Ovary (tissue), 10 donors: ENCODE measurements at places on chromosomes 4 and X. TPM values are rescaled to one million over a fixed set of nuclear protein-coding genes. Genes with fewer than 3 reads are reported as not detected.

The XAGE1A gene
- polyA plus RNA-seq = not detected

The TET2 gene
- polyA plus RNA-seq = 3.7 TPM

The EGFL6 gene
- polyA plus RNA-seq = 1.3 TPM

The USP17L18 gene
- not detected for polyA plus RNA-seq

The USP17L5 gene
- polyA plus RNA-seq = not detected

The PRRG3 gene
- polyA plus RNA-seq = 0.34 TPM

The CITED1 gene
- polyA plus RNA-seq = 0.77 TPM

The SHISA3 gene
- 0.21 TPM for polyA plus RNA-seq

The FAM149A gene
- polyA plus RNA-seq = 16.1 TPM

The IGFBP7 gene
- 686 TPM for polyA plus RNA-seq

The UGT2A3 gene
- not detected for polyA plus RNA-seq

The SRPX2 gene
- 29.0 TPM for polyA plus RNA-seq

The SOWAHD gene
- 0.12 TPM for polyA plus RNA-seq

The PLAC8 gene
- 3.5 TPM for polyA plus RNA-seq

The TMEM31 gene
- 0.85 TPM for polyA plus RNA-seq

The COL25A1 gene
- polyA plus RNA-seq = 1.4 TPM

The FAT4 gene
- 3.8 TPM for polyA plus RNA-seq

The NDUFB11 gene
- polyA plus RNA-seq = 45.0 TPM

The GUCY1B1 gene
- 7.7 TPM for polyA plus RNA-seq

The SLC6A14 gene
- not detected for polyA plus RNA-seq

The GC gene
- not detected for polyA plus RNA-seq

The MAOA gene
- polyA plus RNA-seq = 74.0 TPM

The SETD7 gene
- 52.4 TPM for polyA plus RNA-seq

The CYTL1 gene
- polyA plus RNA-seq = 4.4 TPM

The FDCSP gene
- not detected for polyA plus RNA-seq

The ASB5 gene
- 0.37 TPM for polyA plus RNA-seq

The GABRB1 gene
- polyA plus RNA-seq = not detected

The DCAF4L1 gene
- polyA plus RNA-seq = 0.07 TPM

The SH3D19 gene
- 66.1 TPM for polyA plus RNA-seq

The PAGE2 gene
- polyA plus RNA-seq = not detected

The TMEM35A gene
- 7.7 TPM for polyA plus RNA-seq
